ENCODE measurements at places on chromosomes 4 and X.

DNA sequence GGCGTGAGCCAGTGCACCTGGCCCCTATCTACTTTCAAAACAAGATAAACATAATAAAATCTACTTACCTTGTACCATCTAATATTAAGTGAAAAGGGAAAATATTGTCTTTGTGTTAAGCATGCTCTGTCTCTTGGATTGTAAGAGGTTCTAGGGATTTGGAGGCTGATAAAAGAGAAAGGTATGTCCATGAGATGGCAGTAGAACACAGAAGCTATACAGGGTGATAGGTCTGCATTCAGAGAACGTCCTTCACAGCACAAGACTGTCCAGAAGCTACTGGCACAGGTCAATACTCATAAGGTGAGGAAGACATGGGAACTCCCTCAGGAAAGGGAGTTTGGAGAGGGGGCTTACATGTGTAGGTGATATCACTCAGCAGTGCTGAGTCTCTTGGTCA, 135.5 kb downstream of the TMEM47 start:
- no peak for DNase-seq

GRCh38 chr4:147843162-147843561, 111.3 kb downstream of the ARHGAP10 start:
- DNase-seq: no peak

DNA sequence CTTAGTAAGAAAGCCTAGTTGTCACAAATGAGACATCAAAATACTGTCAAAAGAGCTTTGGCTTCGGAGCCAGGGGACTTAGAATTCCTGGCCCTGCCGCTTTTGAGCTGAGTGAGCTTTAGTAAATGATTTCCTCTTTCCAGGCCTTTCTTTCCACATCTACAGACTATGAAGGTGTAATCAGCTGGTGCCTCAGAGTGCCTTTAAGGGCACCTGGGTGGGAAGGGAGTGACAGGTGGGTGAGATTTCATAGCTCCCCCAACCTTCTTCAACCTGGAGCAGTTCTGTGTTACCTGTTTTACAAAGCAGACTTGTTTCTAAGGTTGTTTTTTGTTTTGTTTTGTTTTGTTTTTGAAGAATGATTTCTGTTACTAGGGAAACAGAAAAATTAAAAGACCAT, 154.7 kb upstream of the BOD1L1 start:
- no peak for DNase-seq

DNA sequence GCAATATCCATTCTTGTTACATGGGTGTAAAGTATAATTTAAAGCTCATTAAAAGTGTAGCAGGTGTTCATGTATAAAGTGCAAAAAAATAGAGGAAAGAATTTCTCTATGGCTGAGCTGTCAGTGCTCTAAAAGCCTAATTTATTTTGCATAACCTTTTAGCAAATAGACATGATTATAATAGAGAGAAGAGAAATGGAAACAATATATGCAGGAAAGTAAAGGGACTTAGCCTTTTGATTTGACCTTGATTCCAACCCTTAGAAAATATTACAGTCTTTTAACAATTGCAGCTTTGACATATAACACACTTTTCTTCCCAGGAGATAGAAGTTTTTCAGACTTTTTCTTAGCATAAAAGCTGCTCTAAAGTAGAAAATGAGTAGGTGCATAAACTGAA, 978.3 kb downstream of the PCDH18 start:
- DNase-seq: no peak

DNA sequence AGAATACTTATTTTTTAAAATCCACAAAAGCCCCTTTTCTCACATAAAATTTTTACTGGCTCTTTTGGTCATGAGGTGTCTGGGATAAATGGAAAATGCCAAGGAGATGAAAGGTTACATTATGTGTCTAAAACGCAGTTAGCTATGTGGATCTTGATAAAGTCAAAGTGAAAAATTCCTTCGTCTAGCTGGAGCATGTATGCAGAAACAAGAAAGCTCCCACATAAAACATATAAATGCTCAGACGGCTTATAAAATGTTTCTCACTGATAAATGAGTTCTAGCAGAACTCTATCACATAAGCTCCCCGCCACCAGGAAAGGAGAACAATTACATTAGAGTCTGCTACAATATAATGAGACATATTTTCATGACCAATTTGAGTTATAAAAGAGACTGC, 83.8 kb downstream of the TBC1D9 start:
- DNase-seq: no peak

All from NCI-H510A (cell line).